ENCODE measurements at places on chromosomes 6 and 20. TPM values are rescaled to one million over a fixed set of nuclear protein-coding genes. Genes with fewer than 3 reads are reported as not detected.
A peak's percentile ranks its signal among the peaks of the same experiment; 100 is the strongest.

GRCh38 chr6:128740951-128741350 is 142.0 kb upstream of the LAMA2 start:
- no peak for DNase-seq

DNA sequence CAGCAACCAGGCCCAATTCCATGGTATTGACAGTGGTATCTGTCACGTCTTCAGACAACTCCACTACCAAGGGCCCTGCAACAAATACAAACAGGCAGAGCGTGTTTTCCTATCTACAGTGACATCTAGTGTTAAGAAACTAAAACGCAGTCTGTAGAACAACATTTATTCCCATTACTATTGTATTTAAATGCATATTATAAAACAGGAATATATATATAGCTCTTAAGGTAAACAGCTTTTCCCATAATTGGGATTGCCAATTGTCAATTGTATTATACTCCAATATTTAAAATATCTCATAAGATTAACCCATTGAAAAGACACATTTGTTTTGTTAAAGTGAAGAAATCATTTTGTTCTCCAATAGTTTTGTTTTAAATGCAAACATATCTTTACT is 97.2 kb downstream of the KIF16B start:
- no peak for DNase-seq

GRCh38 chr20:63116412-63117106 is 99.4 kb downstream of the YTHDF1 start:
- DNase-seq: no peak

- DNase-seq: no peak
These were observed 128.5 kb upstream of the CHD6 start for GRCh38 chr20:41746635-41747034.

DNA sequence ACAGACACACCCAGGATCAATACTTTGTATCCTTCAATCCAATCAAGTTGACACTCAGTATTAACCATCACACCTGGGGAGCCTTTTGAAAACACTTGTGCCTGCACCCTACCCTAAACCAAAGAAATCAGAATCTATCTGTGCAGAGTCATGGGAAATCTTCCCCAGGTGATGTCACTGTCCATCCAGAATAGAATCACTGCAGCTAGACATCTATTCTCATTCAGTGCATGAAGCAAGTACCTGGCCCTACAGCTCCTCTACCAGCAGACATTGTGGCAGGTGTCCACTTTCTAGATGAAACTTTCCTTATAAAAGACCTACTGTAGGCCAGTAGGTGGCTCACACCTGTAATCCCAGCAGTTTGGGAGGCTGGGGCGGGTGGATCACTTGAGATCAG is 262.4 kb upstream of the MARCKS start:
- DNase-seq: no peak

GRCh38 chr6:129473546-129473945 is 236.4 kb downstream of the ARHGAP18 start:
- no peak for DNase-seq

DNA sequence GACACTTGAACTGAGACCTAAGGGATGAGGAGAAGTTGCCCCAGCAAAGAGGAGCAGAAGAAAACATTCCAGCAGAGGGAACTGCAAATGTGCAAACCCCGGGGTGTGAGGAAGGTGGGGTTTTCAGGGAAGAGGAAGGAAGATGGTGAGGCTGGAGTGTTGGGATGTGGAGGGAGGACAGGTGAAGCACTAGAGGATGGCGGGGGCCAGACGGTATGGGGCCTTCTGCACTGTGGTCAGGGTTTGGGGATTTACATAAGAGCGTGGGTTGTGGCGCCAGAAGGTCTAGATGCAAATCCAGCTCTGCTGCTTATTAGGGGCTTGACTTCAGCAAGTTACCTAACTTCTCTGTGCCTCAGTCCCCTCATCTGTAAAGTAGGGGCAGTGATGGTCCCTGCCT is 16.0 kb downstream of the DLGAP4 start:
- DNase-seq: no peak

DNA sequence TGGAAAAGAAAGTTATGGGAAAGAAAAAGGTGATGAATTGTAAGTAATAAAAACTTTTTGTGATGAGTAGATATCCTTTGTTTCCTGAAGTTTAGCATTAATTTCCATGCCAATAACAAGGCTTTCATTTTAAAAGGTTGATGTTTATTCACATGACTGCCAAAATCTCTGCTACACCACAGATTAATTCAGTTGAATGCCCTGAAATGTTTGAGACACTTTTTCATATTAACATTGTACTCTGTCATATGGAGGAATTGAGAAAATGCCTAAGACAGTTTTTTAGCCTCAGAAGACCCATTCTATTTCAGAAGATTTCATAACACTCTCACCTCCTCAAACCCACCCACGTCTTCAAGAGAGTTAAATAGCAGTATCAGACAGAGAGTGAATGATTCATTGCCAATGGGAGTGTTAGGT is 115.5 kb downstream of the ADGRG6 start:
- DNase-seq: no peak

GRCh38 chr6:12092762-12093161 is 80.7 kb downstream of the HIVEP1 start:
- DNase-seq: no peak

DNA sequence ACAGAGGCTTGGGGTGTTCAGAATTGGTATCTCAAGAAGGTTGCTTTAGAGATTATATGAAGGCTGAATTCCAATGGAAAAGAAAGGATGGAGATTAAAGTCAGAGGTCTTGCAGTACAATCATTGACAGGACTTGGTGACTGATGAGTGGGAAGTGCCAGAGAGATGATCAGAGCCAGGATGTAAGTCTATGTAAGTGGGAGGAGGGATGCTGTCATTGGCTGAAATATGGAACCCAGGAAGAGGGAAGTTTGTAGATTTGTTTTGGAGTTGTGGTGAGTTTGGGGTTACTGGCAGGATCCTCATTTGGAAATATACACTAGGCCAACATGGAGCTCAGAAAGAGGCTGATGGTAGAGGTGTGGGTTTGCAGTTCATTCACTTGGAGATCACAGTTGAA is 23.8 kb upstream of the TNFAIP3 start:
- DNase-seq: no peak

GRCh38 chr20:38209054-38209675 is 44.1 kb upstream of the TGM2 start:
- DNase-seq: no peak

DNA sequence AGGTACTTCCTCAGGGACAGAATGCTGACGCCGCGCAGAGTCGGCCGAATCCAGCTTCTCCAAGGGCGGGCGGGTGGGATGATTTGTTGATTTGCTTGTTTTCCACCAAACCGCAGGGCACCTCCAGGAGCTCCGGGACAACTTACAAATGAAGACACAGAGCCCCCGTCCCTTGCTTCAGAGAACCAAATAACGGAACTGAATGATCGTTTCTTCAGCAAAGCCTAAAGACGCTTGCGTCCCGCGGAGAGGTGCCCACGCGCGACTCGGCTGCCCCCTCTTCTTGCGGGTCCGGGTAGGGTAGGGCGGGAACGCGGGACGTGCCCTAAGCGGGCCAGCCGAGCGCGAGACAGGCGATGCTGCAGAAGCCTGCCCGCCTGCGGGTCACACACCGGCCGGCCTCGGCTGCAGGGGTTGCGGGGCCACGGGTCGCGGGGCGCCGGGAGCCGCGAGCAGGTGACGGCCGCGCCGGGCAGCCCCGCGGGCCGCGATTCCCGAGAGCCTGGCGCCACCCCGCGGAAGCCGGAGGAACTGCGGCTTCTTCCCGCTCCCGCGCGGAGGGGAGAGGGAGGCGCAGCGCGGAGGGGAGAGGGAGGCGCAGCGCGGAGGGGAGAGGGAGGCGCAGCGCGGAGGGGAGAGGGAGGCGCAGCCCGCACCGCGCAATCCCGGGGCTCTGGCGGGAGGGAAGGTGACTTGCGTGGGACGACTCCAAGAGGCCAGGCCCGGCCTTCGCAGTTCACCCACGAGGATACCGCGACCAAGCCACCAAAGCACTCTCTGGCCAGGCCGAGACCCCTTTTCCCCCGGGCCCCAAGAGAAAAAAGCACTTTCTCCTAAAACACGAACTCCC is 7.7 kb upstream of the FOXF2 start:
- peak; percentile 65 for DNase-seq

- DNase-seq: no peak
These were observed 286.2 kb downstream of the DHX35 start for GRCh38 chr20:39248171-39248861.

GRCh38 chr20:10076126-10077080 is 41.6 kb downstream of the ANKEF1 start:
- DNase-seq: no peak

DNA sequence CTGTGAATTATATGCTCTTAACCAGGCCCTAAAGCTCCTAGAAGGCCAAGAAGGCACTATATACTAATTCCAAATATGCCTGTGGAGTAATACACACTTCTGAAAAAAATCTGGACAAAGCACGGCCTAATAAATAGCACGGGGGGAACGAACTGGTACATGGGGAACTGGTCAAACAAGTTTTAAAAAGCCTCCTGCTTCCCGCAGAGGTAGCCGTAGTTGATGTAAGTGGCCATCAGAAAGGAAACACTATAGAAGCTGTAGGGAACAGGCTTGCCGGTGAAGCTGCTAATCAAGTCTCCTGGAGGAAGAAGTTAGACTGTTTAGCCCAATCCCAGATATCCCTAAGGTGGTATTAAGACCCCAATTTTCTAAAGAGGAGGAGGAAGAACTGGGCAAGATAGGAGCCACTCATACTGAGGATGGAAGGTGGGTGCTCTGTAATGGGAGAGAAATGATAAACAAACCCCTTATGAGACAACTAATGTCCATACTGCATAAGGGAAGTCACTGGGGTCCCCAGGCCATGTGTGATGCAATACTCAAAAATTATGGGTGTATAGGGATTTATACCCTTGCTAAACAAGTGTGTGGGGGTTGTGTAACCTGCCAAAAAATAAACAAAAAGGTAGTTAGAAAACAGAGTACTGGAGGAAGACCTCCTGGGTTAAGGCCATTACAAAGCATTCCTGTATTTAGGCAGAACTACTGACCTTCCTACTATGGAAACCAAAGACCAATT is 27.1 kb upstream of the ZNF318 start:
- no peak for DNase-seq

- DNase-seq: no peak
These were observed 226.1 kb downstream of the BCAS1 start for GRCh38 chr20:53844259-53844658.

DNA sequence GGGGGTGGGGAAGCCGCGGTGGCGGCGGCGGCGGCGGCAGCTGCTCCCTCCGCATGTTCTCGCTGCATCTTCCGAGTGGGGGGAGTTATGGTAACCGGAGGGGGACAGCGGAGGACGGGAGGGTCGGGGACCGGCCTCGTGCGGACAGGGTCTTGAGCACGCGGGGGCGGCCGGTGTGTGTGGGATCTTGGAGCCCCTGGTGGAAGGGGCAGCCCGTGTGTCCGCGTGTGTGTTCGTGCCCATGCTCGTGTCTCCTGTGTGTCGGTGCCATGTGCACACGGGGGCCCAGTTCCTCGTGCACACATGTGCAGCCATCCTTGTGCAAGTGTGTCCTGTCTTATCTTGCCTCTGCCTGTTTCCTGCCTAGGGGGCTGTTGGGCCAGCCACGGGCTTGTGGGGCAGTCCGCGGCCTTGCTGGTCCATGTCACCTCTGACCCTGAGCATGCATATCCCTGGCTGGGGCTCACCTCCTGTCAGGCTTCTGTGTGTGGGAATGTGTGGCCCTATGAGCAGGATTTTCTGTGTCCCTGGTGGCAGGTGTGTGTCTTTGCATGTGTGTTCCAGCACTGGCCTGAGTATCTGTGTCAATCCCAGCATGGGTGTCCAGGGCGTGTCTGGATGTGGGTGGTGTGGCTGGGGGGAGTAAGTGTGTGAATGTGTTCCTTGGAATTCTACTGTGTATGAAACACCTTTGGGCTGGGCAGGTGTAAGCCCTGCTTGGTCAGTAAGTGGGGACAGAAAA is 8.5 kb downstream of the SYNGAP1 start:
- peak; percentile 43 for DNase-seq

DNA sequence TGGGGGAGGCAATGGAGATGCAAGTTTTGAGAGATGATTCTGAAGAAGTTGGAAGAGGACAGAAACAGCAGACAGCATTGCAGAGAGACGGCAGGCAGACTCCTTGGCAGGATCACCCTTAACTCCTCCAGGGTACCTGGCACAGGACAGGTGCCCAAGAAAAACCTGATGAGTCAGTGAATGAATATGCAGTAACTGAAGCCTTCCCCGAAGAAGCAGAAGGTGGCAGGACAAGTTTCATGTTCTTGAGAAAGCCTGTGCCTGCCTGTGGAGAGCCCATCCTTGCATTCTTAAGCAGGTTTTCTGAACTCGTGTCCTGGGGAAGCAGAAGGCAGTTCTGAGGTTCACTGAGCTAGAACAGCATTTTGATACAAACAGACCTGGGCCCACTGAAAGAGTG is 79.6 kb upstream of the SASH1 start:
- DNase-seq: no peak

GRCh38 chr6:5173810-5174209 is 86.9 kb downstream of the LYRM4 start:
- DNase-seq: no peak

DNA sequence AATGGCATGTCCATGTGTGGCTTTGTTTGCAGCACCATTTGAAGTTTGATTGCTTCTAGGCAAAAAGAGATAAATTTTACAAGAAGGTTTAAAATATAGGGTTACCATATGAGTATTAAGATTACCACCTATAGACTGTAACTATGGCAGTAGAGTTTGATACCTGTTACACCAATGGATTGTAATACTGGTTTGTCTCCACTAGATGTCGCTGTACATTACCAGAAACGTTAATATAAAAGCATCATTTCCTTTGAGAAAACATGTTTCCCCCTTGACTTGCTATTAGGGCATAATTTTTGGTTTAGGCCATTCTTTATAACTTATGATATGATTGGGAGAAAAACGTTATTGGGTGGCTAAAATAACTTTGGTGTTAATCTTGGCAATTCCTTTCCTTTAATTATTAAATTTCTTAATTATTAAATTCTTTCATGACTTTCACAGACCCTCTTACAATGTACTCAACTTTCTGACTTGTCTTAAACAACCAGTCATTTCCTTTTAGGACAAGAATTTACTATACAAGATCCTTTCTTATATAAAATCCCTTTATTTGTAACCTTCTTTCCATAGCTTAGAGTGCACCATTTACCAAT is 42.8 kb downstream of the HLA-DPB1 start:
- no peak for DNase-seq

- peak; percentile 41 for DNase-seq
These were observed 209.8 kb downstream of the GJA1 start for GRCh38 chr6:121645100-121645745.

DNA sequence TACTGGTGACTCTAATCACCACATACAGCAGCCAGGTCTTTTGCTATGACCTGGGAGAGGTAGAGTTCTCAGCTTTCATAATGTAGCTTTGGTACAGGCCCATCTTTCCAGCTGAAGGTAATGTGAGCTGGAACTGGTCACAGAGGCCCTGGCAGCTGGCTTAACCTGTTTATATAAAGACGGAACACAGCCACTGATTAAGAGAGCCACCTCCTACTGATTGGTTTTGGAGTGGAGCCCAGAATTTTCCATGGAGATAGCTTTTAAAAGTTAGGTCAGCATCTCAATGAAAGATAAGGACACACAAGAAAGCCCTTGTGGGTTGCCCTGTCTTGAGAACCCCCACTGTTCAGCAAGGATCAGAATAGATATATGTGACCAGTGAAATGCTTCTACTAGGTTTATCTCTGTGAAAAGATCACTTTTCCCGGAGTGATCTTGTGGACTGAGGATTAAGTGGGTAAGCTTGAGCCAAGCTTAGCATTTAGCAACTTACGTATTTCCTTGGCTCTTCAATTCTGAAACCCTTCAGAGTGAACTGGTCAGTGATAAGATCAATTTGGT is 213.7 kb upstream of the CITED2 start:
- no peak for DNase-seq

The ID4 gene
- total RNA-seq: not detected

The TRDN gene
- not detected for total RNA-seq

The C20orf141 gene
- total RNA-seq: not detected

The ISM1 gene
- total RNA-seq: 3.4 TPM

The TAAR8 gene
- total RNA-seq: not detected

The SPATA2 gene
- total RNA-seq: 11.6 TPM

The TXLNB gene
- 0.18 TPM for total RNA-seq

The RXRB gene
- total RNA-seq: 40.4 TPM

All from activated naive CD8-positive, alpha-beta T cell treated with anti-CD3 and anti-CD28 coated beads for 36 hours (primary cell).